ENCODE measurements at places on chromosomes 12 and 14.

- no peak for DNase-seq
Observed at GRCh38 chr14:66824251-66824650, 316.3 kb downstream of the GPHN start.

GRCh38 chr12:130547480-130548155 lies 168.5 kb downstream of the RIMBP2 start:
- DNase-seq: no peak

DNA sequence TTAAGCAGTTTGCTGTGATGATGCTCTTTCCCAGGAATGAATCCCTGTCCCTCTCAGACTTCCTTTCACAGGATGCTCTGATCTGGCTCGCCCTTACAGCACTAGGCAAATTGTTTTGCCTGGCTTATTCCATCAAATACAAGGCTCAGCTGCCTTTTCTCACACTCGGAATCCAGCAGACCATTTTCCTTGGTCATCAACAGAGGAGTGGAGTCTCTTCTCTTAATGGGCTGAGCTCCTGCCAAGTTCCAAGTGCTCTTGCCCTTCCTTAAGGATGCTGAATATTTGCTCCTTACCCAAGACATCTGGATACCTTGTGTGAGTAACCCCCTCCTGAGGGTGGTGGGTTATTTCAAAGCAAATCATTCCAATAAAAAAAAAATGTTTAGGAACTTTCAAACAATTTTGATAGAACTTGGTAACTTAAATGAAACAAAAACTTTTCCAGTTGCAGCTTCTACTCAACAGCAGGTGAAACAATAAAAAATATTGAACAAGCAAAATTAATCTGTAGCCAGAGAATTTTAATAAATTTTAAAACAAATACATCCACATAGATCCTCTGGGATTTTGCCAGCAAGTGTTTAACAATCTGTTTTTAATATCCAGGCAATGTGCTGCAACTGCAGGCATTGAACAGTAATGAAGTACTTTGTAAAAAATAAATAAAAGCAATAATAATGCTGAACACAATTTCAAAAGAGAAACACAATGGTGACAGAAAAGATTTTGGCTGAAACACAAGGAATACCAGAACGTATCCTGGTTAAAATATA lies 264.0 kb upstream of the FAR2 start:
- no peak for DNase-seq

DNA sequence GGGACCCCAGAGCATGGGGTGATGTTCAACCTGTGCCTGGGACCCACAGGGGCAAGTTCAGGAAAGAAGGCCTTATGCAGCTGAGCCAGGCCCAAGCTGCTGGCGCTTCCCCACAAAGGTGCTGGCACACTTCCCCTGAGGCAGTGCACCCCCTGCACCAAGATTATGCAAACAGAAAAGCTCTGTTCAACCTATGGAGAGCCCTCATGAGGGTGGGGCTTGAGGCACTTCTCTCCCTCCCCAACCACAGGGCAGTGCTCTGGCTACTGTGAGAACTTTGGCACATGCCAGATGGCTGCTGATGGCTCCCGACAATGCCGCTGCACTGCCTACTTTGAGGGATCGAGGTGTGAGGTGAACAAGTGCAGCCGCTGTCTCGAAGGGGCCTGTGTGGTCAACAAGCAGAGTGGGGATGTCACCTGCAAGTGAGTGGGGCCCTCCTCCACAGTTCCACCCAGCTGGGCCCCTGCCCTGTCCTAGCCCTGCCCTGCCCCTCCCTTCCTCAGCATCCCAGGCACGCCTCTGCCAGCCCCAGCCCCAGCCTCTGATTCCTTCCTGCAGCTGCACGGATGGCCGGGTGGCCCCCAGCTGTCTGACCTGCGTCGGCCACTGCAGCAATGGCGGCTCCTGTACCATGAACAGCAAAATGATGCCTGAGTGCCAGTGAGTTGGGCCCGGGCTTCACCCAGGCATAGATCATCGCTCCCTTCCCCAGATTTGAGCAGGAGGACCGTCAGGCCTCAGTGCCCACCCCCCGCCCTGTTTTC lies 5.5 kb upstream of the NXPH4 start:
- no peak for DNase-seq

DNA sequence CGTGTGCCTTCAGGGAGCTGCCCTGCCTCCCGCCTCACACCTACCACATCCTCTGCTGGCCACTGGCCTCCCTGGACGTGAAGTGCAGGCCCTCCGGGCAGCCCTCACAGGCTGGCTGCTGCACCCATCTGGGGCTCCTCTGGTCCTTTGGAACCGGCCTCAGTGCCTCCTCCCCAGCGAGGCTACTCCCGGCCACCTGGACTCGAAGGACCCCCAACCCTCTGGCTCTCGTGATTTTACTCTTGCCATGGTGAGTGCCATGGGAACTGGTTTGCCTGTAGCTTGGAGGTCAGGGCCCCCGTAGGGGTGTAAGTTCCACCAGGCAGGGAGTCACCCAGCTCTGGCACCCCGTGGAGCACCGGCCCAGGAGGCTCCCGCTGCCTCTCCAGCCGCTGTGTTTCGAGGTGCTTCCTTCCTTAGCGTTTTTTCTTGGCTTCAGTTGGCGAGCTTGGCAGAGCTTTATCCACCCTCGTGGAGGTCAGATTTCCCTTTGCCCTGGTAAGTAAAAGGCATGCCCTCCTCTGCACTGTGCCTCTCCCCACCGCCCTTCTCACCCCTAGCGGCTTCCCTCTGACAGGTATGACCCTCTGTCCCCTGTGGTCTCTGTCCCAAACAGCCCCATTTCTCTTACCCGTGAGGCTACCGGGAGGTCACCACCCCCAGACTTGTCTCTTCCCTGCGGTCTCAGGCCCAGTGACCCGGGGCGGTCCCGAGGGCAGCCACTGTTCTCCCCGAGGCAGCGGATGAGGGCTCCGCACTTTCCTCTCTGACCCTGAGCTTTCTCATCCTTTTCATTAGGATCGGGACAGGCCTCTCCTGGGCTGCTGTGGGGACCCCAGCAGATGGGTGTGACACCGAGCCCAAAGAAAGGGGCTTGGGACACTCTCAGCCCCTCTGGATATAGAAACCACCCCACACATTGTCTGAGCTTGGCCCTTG lies 203.1 kb upstream of the C14orf180 start:
- no peak for DNase-seq

DNA sequence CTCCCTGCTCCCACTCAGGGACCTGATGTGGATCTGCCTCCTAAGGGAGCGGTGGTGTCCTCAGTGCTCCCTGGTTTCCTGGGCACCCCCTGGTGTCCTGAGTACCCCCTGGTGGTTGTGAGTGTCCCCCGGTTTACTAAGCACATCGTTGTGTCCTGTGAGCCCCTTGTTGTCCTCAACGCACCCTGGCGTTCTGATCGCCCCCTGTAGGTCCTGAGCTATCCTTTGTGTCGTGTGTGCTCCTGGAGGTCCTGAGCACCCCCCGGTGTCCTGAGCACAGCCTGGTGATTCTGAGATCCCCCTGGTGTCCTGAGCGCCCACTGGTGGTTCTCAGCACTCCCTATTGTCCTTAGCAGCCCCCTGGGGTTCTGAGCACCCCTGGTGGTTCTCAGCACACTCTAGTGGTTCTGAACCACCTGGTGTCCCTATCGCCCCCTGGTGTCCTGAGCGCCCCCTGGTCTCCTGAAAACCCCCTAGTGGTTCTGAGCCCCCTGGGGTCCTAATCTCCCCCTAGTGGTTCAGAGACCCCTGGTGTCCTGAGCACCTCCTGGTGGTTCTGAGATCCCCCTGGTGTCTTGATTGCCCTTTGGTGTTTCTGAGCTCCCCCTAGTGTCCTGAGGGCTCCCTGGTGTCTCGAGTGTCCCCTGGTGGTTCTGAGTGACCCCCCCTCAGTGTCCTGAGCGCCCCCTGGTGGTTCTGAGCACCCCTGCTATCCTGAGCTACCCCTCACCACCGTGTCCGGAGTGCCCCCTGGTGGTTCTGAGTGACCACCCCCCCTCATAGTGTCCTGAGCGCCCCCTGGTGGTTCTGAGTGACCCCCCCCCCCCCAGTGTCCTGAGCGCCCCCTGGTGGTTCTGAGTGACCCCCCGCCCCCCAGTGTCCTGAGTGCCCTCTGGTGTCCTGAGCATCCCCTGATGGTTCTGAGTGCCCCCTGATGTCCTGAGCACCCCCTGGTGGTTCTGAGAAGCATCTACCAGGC lies 615.1 kb downstream of the TMEM121 start:
- DNase-seq: no peak

- no peak for DNase-seq
Observed at GRCh38 chr14:63276016-63276415, 42.7 kb downstream of the GPHB5 start.

DNA sequence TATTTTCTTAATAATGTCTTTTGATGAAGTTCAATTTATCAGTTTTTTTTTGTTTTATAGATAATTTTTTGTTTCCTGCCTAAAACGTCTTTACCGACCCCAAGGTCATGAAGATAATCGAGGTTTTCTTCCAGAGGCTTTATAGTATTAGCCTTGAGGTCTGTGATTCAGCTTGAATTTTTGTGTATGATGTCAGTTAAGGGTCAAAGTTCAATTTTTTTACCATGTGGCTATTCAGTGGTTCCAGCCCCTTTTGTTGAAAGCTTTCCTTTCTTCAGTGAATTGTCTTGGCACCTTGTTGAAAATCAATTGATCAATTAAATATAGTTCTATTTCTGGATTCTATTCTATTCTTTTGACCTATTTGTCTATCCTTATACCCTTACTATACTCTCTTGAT lies 3.2 kb upstream of the MGST1 start:
- DNase-seq: no peak

- no peak for DNase-seq
Observed at GRCh38 chr12:40618636-40619035, 73.6 kb upstream of the CNTN1 start.

GRCh38 chr14:94439453-94440057 lies 13.0 kb downstream of the SERPINA11 start:
- no peak for DNase-seq

DNA sequence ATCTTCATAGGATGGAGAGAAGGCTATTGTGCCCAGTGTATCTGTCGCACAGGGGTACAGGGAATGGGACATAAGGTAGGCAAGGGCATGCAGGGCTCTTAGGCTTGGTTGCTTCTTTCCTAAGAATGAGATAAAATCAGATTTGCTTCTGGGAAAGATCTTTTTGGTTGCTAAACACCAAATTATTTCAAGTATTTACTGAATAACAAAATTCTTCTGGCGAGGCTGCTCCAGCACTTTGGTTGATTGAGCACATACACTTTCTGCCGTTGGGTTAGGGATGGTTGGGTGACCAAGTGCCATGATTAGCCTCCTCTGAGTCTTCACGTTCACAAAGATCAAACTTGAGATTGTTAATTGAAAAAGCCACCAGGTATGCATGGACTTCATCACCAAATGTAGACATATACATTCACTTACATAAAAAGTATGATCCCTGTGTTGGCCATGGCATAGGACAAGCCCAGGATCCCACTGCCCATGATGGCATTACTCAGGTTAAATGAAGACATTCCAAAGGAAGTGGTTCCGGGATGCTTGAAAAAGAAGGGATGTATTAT lies 38.2 kb downstream of the SLC38A4 start:
- no peak for DNase-seq

GRCh38 chr12:118238888-118239287 lies 103.0 kb downstream of the PEBP1 start:
- no peak for DNase-seq

DNA sequence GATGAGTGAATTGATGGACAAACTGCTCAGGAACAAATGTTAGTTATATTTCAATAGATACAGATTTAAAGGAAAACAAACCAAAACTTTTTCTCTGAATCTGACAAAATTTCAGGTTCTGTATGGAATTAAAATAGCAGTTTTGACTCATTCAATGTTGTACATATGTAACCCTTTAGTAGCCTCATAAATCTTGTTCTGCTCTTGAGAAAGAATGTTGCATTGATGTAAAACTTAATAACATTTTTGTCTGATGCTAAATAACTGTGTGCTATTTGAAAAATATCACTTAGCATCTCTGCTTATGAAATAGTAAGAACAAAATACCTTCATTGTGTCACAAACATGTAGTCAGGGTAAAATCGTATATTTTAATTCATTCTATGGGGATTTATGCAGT lies 168.9 kb upstream of the NOVA1 start:
- DNase-seq: no peak

DNA sequence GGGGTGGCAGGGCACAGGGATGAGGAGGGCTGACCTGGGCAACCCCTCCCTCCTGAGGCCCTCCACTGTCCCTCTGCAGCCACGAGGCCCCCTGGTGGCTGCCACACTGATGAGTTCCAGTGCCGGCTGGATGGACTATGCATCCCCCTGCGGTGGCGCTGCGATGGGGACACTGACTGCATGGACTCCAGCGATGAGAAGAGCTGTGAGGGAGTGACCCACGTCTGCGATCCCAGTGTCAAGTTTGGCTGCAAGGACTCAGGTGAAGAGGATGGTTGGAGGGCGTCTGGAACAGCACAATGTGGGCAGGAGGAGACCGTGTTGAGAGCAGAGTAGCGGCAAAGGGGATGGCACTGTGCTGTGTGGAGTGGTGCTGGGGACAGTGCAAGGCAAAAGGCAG lies 25.7 kb upstream of the LRP1-AS start:
- no peak for DNase-seq

DNA sequence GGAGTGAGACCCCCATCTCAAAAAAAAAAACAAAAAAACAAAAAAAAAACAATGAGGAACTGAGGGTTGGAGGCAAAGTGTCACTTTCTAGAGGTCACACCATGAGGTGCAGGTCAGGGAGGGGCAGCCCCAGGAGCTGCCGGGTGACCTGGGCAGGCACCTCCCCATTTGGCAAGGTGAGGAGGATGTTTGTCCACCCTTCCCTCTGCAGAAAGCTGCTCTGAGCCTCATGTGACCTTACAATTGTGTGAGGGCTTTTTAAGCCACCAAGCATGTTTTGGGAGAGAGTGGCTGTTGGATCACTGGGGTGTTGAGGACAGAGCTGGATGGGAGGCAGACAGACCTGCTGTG lies 49.6 kb downstream of the FOXN4 start:
- DNase-seq: no peak

GRCh38 chr12:67647181-67647798 lies 1.3 kb upstream of the DYRK2 start:
- no peak for DNase-seq

DNA sequence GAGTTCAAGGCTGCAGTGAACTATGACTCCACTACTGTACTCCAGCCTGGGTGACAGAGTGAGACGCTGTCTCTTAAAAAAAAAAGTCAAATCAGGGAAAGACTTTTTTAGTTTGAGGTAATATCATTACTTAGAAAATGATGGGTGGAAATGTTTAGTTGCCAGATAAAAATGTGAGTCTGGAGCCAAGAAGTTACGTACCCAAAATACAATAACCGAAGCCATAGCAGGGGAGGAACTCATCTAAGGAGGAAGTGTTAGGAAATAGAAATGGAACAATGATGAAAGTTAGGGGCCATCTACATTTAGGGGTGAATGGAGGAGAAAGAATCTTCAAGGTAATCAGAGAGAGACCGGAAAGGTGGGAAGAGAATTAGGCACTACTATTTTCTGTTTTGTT lies 98.8 kb downstream of the DACT1 start:
- no peak for DNase-seq

Data from cortex of kidney (tissue), 1 donor.